Aorta (tissue), 5 donors: ENCODE measurements at places on chromosomes 5 and 9.

GRCh38 chr9:36991516-36992134, 42.4 kb downstream of the PAX5 start:
- DNase-seq, result no peak

DNA sequence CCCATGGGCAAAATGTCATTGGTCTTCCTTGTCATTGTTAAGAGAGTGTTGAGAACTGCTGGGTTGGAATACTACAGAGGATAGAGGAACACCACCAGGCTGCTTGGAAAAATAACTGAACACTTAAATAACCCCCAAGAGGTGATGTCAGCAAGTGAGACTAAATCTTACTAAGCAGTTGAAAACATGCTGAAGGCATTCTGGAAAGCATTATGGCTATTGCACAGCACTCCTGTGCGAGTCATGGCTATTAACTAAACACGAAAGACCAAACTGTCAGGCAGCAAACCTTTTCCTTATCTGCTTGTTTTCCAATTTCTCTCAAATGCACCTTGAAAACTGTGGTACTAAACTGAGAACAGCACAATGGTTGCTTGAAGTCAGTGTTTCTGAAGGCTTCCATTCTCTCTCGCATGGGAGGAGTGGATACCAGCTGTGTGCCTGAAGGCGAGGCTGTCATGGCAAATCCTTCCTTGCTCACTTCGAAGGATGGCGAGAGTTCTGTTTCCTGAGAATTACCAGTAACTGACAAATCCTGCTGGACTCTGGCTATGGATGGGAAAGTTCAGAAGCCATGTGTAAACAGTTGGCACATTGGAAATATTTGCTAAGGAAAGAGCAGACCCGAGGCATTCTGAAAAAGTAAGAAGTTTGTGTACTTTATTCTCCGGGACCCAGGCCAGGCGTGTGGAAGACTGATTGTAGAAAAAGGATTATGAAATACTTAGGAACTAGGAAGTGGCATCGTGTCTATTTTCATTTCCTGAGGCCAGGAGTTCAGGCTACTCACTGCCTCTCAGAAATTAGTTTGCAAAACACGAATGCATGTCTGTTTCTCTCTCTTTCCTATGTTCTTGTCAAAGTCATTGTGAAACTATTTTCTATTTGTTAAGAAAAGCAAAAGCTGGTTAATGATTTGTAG, 182.1 kb downstream of the DMRT2 start:
- no peak for DNase-seq

DNA sequence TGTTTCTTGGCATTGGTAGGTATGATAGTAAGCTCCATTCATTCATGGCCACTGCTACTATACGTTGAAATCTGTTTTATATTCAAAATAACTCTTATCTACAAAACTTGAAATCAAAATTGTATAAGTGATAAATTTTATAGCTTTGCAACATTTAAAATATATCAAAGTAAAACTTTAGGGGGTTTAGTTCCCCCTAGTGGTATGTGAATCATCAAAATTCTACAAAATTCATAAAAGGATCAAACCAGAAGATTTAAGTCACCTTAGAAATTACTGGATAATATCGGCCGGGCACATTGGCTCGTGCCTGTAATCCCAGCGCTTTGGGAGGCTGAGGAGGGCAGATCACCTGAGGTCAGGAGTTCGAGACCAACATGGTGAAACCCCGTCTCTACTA, 243.0 kb upstream of the CDH18 start:
- no peak for DNase-seq

DNA sequence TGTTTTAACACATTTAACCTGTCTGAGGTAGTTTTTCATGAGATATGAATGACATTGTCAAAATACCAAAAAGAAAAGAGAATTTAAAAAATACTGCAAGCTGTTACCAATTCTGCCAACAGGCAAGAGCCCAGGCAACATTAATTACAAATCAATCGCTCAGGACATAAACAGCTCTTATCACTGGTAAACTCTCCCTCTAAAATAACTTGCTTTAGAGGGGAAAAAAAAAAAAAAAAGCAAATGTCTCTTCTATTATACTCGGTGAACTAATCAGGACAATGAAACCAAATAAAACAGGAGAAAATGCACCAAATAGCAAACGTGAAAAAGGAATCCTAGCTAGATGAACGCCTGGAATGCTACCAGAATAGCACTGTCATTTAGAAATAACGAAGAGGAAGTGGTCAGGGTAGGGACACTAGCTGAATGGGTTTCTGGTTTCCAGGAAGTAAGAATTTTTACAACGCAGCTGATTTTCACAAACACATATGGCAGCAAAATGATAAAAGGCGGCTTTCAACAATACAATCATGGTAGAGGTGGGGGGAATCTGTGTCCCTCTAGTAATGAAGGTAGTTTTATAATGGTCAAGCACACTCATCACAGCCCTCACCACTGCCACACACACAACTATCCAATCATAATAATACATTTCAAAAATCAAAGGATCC, 94.9 kb downstream of the DENND1A start:
- DNase-seq, result no peak

DNA sequence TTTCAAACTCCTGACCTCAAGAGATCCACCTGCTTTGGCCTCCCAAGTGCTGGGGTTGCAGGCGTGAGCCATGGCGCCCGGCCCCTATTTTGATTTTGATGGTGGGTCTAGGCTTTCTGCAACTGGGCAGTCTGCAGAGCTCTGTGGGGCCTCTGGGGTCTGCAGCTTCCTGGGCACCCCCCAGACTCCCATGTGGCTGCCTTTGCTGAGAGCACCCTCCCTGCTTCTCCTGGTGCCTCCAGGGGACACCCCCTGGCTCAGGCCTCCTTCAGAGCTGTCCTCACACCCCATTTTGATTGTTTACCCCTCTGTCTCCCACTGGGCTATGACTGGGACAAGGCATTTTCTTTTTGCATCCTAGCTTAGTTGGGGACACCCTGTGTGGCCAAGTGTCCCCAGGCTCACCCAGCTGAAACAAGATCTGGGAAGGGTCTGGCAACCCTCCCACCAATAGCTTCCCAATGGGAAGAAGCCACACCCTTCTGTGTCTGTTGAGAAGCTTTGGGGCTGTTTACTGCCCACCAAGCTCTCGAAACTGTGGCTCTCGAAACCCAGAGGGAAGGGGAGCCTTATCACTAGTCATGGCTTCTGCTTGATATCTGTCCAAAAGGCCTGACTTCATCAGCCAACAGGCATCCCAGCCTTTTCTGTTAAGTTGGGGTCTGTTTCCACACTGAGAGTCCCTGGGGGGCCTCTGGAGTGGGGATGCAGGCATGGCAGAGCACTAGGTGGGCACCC, 204.4 kb upstream of the IER5L start:
- peak; percentile 39 for DNase-seq

- DNase-seq, result no peak
Observed at GRCh38 chr5:103487822-103488493, 74.6 kb downstream of the NUDT12 start.

DNA sequence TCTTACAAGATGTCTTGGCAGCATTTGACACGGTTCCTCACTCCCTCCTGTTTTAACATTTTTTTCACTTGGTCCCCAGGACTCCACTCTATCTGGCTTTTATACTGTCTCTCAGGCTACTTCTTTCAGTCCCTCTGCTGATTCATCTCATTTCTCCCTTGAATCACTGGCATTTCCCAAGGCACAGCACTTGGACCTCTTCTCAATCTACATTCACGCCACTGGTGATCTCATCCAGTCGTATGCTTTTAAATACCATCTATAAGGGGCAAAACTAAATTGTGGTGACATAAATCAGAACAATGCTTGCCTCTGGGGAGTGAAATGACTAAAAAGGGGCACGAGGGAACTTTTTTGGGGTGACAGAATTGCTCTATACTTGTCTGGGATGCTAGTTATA, 47.1 kb downstream of the MAPKAP1 start:
- DNase-seq, result no peak

GRCh38 chr9:16213781-16214515, 656.5 kb downstream of the BNC2 start:
- peak; percentile 76 for DNase-seq

GRCh38 chr5:142015781-142016533, 3.1 kb upstream of the GNPDA1 start:
- DNase-seq, result no peak

GRCh38 chr5:107294211-107294550, 376.6 kb downstream of the EFNA5 start:
- DNase-seq, result no peak

- no peak for DNase-seq
Observed at GRCh38 chr9:97980918-97981845, 2.0 kb upstream of the ANP32B start.

GRCh38 chr5:141703133-141703561, 21.1 kb upstream of the ARAP3 start:
- DNase-seq, result no peak

DNA sequence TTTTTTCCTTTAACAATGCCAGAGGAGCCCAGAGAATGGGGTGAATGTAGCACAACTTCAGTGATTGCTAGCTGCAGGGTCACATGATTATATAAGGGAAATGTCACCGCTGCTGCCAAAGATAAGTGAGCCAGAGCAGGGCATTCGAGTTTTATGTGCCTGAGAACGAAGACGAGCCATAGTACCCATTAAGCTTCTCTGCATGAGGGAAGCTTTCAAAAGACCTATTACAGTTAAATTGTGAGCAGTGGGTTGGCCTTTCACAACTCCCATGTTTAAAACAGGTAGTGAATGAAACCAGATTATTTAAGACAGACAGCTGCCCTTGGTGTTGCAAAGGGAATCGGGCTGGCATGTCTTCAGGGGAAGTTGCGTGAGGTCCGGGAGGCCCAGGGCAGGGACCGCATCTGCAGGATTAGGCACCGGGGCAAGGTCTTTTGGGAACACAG, 82.4 kb upstream of the TNFAIP8 start:
- peak; percentile 54 for DNase-seq

DNA sequence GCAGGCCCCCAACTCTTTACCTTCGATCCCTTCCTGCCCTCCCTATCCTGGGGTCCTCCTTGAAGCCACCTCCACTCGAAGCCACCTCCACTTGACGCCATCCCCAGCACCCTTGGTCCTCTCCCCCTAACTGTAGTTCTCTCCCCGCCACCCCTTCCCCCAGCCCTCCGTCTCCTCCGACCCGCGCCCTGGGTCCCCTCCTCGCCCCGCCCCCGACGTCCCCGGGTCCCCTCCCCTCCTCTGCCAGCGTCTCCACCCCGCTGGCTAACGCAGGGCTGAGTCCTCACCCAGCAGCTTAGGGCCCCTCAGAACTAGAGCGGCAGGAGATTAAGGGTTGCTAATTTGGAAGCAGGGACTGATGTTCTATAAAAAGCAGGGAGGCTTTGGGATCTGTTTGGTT, 30.6 kb upstream of the ANKRD33B start:
- DNase-seq, result no peak

- DNase-seq, result no peak
Observed at GRCh38 chr5:83048277-83048676, 28.9 kb downstream of the TMEM167A start.

DNA sequence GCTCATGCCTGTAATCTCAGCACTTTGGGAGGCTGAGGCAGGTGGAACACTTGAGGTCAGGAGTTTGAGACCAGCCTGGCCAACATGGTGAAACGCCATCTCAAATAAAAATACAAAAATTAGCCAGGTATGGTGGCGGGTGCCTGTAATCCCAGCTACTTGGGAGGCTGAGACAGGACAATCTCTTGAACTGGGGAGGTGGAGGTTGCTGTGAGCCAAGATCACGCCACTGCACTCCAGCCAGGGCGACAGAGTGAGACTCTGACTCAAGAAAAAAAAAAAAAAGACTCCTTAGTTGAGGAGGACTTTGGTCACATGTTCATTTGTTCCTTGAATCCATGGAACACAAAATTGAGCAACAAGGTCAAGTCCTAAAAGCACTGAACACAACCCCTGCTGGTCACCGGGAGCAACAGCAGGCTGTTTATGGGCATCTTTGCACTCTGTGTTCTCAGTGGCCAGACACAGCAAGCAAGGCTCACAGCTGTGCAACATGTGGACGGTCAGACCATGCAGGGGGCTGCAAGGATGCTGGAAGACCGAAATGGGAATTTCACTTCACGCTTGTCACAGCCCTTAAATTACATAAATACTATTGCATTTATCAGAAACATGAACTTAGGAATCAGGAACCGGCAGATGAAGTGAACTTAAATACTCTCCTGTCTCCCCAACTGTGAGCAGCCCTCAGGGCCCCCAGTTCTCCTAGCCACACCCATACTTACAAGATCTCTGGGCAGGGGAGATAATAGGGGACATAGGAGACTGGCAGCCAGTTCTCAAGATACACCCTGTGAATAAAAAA, 2.8 kb downstream of the GBGT1 start:
- DNase-seq, result peak; percentile 76

- no peak for DNase-seq
Observed at GRCh38 chr5:94777056-94777880, 158.8 kb downstream of the SLF1 start.
